ENCODE measurements at places on chromosomes 4 and X. TPM values are rescaled to one million over a fixed set of nuclear protein-coding genes. Genes with fewer than 3 reads are reported as not detected.

- no peak for DNase-seq
Observed at GRCh38 chrX:125810856-125811255, 355.2 kb downstream of the DCAF12L2 start.

DNA sequence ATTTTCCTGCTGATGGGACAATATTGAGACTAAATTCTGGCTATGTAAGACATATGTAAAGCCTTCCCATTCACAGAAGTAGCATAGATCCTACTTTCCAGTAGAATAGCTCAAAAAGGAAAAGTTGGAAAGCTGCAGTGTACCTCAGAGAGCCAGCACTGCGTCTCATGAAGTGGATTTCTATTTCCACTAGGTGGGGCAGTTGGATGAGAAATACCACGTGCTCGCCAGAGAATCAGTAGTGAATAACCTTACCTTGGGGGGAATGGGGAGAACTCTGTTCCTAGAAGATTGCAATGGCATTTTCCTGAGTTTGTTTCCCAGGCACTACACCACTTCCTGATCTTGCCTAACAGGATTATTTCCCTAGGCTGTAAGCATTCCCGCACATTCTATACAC lies 907.1 kb downstream of the FSTL5 start:
- DNase-seq, result peak; percentile 24

DNA sequence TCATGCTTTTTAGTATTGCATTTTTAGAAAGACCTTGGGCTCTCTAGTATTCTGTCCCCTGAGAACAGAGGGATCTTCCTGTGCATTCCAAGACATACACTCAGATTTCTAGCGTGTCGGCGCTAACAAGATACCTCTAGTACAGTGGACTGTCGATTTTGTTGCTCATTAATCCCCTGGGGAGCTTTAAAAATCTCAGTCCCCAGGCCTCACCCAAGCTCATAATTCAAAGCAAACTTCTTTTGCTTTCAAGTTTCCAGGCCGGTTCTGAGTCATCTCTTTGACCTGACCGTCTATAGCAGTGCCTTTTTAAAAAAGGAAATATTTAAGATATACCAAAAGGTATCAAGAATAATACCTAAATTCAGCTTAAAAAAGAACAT lies 137.0 kb downstream of the AMMECR1 start:
- no peak for DNase-seq

GRCh38 chrX:110846071-110846470 lies 50.5 kb upstream of the CHRDL1 start:
- no peak for DNase-seq

- no peak for DNase-seq
Observed at GRCh38 chr4:41095192-41095872, 119.0 kb downstream of the APBB2 start.

DNA sequence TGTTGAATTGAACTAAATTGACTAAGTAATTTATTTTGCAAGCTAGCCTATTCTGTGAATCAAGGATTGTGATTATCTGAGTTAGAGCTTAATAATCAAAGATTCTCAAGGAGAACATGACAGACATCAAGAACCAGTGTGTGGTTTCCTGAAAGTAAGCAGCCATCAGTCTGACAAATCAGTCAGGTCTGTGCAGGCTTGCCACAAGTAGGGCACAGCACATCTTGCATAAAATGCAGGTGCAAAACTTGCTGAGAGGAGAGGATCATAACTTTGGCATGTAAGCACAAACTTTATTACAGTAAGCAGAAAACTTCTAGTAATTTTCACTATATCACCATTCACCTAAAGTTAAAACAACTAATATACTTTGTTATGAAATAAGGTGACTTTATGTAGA lies 22.5 kb downstream of the FAM241A start:
- no peak for DNase-seq

GRCh38 chrX:37608156-37608555 lies 36.7 kb downstream of the LANCL3 start:
- DNase-seq, result no peak

UGT2B10 gene
- not detected for total RNA-seq

- DNase-seq, result peak; percentile 22
Observed at GRCh38 chrX:15499976-15500375, 631 bp upstream of the BMX start.

- DNase-seq, result peak; percentile 1
Observed at GRCh38 chrX:10326578-10326977, 169.8 kb downstream of the CLCN4 start.

GRCh38 chr4:87012265-87012953 lies 77.6 kb downstream of the AFF1 start:
- DNase-seq, result no peak

DNA sequence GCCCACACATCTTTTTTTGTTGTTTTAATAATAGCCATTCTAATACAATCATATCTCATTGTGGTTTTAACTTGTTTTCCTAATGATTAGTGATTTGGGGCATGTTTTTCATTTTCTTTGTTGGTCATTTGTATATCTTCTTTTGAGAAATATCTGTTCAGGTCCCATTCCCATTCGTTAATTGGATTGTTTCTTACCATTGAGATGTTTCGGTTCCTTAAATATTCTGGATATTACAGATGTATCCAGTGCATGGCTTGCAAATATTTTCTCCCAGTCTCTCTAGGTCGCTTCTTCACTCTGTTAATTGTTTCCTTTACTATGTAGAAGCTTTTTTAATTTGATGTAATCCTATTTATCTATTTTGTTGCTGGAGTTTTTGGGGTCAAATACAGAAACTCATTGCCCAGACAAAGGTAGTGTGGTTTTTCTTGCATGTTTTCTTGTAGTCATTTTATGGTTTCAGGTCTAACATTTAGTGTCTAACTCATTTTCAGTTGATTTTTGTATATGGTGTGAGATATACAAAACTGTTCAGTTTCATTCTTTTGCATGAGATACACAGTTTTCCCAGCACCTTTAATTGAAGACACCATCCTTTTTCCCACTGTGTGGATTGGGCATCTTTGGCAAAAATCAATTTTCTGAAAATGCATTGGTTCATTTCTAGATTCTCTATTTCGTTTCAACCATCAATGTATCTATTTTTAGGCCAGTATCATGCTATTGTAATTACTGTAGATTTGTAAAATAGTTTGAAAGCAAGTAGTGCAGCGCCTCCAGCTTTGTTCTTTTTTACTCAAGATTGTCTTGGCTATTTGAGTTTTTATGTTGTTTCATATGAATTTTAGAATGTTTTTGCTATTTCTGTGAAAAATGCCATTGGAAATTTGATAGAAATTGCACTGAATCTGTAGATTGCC lies 195.9 kb downstream of the SCFD2 start:
- DNase-seq, result no peak

DNA sequence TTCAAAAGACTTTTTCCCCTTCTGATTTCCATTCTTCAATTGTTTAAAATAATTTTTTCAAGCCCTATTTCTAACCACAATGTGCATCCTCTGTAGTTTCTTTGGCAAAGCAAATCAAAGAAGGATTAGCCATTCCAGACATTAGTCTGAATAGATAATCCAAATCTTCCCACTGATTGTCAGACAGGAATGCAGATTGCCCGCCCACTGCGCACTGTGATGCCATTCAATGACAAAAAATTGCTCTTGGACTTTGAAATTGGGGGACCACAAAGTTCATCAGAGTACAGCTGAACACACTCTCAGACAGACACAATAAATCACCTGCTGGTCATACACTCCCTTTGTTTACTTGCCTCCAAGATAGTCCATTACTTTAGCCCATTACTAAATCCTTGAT lies 216.5 kb upstream of the DKK2 start:
- DNase-seq, result no peak

- DNase-seq, result no peak
Observed at GRCh38 chrX:153334654-153335295, 822 bp downstream of the ZNF275 start.

- peak; percentile 93 for DNase-seq
Observed at GRCh38 chr4:169050284-169050683, 40.2 kb upstream of the CBR4 start.

DNA sequence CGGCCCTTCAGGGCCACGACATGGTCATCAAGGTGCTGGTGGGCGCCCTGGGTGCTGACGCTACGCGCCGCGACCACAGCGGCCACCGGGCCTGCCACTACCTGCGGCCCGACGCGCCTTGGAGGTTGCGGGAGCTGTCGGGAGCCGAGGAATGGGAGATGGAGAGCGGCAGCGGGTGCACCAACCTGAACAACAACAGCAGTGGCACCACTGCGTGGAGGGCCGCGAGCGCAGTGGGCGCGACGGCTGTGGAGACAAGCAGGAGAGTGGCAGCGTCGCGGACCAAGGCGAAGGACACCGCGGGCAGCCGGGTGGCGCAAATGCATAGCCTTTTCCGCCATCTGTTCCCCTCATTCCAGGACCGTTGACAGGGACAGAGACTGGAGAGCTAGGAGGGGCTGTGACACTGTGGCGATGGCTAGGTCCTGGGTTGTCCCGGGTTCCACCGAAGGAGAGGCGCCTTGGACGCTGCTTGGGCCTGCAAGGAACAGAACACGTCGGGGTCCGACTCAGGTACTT lies 919 bp downstream of the SOWAHD start:
- DNase-seq, result no peak

Data from endothelial cell of umbilical vein (primary cell).